ENCODE measurements at places on chromosomes 3 and 15.

- DNase-seq = no peak
These were observed 143.8 kb downstream of the ATP10A start for GRCh38 chr15:25719101-25719985.

GRCh38 chr15:57969355-57969754 lies 96.2 kb downstream of the ALDH1A2 start:
- DNase-seq = no peak

- no peak for DNase-seq
These were observed 34.0 kb downstream of the SPTSSB start for GRCh38 chr3:161337311-161337710.

DNA sequence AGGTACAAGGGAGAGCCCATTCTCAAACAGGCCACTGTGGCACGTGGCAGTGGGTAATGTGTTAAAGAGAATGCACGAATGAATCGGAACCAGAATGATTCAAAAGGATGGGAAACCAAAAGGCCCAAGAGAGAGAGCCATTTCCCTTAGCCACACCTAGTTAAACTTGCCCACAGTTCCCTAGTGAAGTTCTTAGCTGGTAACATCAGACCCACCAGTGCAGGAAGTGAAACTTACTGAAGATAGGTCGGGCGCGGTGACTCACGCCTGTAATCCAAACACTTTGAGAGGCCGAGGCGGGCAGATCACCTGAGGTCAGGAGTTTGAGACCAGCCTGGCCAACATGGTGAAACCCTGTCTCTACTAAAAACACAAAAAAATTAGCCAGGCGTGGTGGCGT lies 97.1 kb downstream of the MEX3B start:
- no peak for DNase-seq
